ENCODE measurements at places on chromosomes 16 and 17. TPM values are rescaled to one million over a fixed set of nuclear protein-coding genes. Genes with fewer than 3 reads are reported as not detected.

GRCh38 chr16:50323335-50324011, 45.3 kb downstream of the BRD7 start:
- no peak overlapping the region for H3K4me3 ChIP-seq
- peaks cover 61% of the 10 kb centered on the region for H3K36me3 ChIP-seq
- no peak for DNase-seq
- no peaks in the 10 kb centered on the region for H3K27me3 ChIP-seq
- H3K27ac ChIP-seq: no peak overlapping the region

DNA sequence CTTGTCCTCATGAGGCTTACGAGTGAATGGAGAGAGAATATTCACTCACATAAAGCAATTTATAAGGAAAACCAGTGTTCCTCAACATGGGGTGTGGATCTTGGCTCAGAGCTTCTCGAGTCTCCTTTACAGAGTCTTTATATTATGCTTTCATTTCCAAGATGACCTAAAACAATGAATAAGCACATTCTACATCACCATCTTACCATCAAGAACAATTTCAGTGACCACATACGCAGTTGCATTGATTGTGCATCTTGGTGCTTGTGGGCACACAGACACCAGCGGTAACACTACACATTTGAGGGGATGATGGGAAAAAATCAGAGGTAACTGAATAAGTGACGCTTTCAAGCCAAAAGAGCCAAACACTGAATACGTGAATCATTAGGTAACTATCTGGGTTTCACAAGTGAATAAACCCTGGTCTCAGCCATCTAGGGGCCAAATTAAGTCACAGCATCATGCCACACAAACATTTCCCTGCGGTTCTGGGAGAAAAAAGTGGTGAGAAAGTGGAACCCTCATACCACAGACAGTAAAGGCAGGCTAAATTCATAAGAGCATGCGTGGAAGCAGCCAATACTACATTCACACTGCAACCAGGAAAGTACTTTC, 9.4 kb downstream of the CWC25 start:
- H3K36me3 ChIP-seq: peaks cover 8% of the 10 kb centered on the region
- H3K27ac ChIP-seq: no peak overlapping the region
- no peaks in the 10 kb centered on the region for H3K27me3 ChIP-seq
- H3K4me3 ChIP-seq: no peak overlapping the region

DNA sequence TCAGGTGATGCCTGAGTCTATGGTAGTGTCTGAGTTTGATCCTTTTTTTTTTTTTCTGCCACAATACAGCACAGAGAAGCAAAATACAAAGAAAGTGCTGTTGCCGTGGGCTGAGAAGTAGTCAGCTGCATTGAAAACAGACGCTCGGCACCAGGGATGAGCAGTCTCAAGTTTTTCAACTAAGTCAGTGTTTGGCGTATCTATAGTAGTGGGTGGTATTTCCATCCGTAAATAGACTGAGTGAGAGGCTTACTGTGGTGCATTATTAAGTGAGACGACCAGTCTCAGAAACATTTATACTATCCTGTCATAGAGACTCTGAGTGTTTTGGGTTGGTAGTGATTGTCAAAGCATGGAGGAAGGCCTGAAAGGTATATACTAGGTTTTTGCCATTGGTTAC, 221.3 kb downstream of the SNX29 start:
- no peak overlapping the region for H3K4me3 ChIP-seq
- no peak for DNase-seq
- H3K36me3 ChIP-seq: no peaks in the 10 kb centered on the region
- H3K27ac ChIP-seq: no peak overlapping the region
- H3K27me3 ChIP-seq: no peaks in the 10 kb centered on the region

DNA sequence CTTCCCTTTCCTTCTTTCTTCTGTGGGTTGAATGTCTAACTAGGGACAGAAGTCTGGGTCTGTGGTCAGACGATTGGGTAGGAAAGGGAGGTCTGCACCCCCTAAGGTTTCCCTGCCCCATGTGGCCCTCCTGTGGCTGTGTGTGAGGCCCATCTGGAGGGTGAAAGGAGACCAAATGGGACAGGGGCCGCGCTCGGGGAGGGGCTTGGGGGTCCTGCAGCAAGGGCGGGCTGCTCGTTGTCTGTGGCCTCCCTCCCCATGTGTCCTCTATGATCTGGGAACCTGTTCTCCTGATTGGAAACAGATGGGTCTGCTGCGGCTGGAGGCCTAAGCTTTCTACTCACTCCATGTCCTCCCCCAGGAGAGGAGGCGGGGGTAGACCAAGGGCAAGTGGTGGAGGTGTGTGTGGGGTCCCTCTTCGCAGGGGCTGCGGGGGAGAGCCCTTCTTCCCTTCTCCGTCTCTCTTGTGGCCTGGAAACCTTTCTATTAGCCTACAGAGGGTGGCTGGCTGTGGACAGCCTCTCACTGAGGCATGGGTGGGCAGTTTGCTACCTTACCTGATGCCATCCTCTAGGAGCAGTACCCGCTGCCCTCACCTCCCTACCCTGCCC, 18.6 kb downstream of the IGFBP4 start:
- H3K4me1 ChIP-seq: peaks cover 4% of the 10 kb centered on the region
- no peaks in the 10 kb centered on the region for H3K27me3 ChIP-seq
- no peak overlapping the region for H3K4me3 ChIP-seq
- H3K27ac ChIP-seq: no peak overlapping the region
- DNase-seq: no peak

DNA sequence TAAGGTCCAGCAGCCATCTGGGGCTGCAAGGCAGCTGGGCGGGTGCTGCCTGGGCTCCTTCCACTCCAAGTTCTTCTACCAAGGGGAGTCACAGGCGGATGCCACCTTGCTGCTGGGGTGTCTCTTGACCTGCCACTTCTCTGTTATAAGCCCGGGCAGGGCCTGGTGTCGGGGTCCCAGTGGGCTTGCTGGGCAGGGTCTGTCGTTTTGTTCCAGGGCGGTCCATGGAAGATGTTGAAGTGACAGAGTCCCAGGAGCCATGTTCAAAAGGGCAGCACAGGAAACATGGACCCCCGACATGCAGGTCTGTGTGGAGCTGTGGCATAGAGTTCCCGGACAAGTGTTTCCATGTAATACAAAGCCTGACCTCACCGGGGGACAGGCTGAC, 91.1 kb downstream of the TNFRSF13B start:
- H3K4me1 ChIP-seq: no peaks in the 10 kb centered on the region
- no peaks in the 10 kb centered on the region for H3K27me3 ChIP-seq
- no peak overlapping the region for H3K27ac ChIP-seq
- no peak for DNase-seq
- H3K36me3 ChIP-seq: no peaks in the 10 kb centered on the region

- no peak for DNase-seq
- peaks cover 29% of the 10 kb centered on the region for H3K36me3 ChIP-seq
- H3K27ac ChIP-seq: no peak overlapping the region
- no peak overlapping the region for H3K4me3 ChIP-seq
- H3K27me3 ChIP-seq: no peaks in the 10 kb centered on the region
- no peaks in the 10 kb centered on the region for H3K4me1 ChIP-seq
These were observed 64.1 kb downstream of the TIMM22 start for GRCh38 chr17:1060991-1061390.

DNA sequence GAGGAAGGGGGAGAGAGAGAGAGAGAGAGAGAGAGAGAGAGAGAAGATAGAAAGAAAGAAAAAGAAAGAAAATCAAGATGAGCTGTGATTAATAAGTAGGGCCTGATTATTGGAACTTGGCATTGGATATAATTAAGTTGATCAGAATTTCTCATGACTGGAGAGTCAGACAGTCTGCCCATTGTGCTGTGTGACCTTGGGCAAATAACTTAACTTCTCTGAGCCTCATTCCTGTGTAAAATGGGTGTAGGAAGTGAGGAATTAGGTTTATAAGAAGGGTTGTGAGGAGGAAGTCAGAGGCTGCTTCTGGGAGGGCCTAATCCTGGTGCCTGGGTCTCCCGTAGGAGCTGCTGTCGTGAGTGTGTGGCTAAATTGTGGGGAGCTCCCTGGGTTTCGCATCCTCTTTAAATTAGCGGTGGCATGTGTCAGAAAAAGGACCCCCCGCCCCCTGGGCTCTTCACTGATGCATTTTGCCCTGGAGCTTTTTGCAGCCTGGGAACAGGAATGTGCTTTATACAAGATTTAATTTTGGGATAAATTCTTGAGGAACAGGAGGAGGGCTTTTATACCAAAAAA, 76.0 kb downstream of the CMIP start:
- H3K27ac ChIP-seq: no peak overlapping the region
- H3K4me3 ChIP-seq: no peak overlapping the region
- no peaks in the 10 kb centered on the region for H3K27me3 ChIP-seq
- H3K36me3 ChIP-seq: no peaks in the 10 kb centered on the region
- DNase-seq: no peak

- no peak for DNase-seq
- no peak overlapping the region for H3K27ac ChIP-seq
- H3K36me3 ChIP-seq: no peaks in the 10 kb centered on the region
- H3K4me3 ChIP-seq: no peak overlapping the region
These were observed 27.2 kb upstream of the VAT1L start for GRCh38 chr16:77761204-77761603.

The CDYL2 gene
- total RNA-seq: not detected

The C1QTNF8 gene
- not detected for total RNA-seq

The TSR1 gene
- total RNA-seq: 65.2 TPM

The SHISA9 gene
- total RNA-seq: not detected
